ENCODE measurements at places on chromosomes 4 and X. TPM values are rescaled to one million over a fixed set of nuclear protein-coding genes. Genes with fewer than 3 reads are reported as not detected.

SLITRK4 gene
- total RNA-seq, result not detected

DNA sequence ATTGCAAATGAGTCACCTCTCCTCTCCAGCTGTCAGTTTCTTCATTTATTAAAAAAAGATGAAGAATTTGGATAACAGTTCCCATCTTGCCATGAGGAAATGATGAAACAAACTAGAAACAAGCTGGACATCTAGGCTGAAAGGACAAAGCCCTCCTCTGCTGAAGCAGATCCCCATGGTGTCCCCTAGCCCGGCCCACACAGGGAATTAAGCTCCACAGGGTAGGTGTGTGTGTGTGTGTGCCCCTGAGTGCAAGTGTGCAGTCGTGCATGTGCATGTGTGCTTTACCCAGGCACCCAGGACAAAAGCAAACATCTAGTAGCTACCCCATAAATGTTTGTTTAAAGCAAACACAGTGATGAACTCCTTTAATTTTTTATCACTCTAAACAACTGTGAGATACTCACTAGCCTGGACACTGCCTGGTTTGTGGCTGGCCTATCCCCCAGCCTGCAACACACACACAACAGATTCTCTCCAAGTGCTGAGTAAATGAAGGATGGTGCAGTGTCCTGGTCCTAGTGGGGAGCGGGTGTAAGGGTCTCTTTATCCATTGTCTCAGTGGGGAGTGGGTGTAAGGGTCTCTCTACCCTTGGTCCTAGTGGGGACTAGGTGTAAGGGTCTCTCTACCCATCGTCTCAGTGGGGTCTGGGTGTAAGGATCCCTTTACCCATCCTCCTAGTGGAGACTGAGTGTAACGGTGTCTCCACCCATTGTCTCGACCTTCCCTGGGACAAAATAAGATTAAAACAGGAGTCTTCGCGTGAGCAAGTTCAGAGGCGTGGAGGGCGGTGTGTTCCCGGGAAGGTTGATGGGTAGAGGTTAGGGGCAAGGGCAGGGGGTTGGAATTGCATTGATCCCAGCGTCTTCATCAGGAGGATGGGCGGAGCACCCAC, 688 bp upstream of the EVC start:
- peak; percentile 17 for DNase-seq

CISD2 gene
- 26.8 TPM for total RNA-seq

SSX4 gene
- not detected for total RNA-seq

TLR3 gene
- 6.0 TPM for total RNA-seq

CXCL9 gene
- total RNA-seq, result not detected

MAGEB10 gene
- not detected for total RNA-seq

- DNase-seq, result no peak
These were observed 2020.0 kb upstream of the ADGRL3 start for GRCh38 chr4:59180161-59180560.

ZCCHC12 gene
- not detected for total RNA-seq

SH3D19 gene
- 69.3 TPM for total RNA-seq

SPIN4 gene
- total RNA-seq, result 9.5 TPM

GRCh38 chr4:166658585-166658984, 575.7 kb downstream of the SPOCK3 start:
- DNase-seq, result no peak

UBE2K gene
- 105 TPM for total RNA-seq

DNA sequence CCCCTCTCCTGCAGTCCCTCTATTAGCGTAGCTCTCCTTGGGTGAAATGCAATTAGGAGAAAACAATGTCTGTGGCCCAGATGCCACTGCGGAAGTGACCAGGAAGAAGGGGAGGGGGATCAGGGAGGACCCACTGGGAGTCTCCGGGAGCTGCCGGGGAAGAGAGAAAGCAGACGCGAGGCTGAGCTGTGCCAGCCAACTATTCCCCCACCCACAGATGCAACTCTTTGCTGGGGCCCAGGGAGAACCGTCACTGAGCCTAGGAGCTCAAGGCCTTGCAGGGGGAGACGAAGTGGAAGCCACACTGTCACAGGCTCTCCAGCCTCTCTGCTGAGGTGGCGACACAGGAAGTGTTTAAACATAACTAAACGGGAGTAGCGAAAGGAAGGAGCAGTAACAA, 149.2 kb downstream of the BCOR start:
- DNase-seq, result no peak

DNA sequence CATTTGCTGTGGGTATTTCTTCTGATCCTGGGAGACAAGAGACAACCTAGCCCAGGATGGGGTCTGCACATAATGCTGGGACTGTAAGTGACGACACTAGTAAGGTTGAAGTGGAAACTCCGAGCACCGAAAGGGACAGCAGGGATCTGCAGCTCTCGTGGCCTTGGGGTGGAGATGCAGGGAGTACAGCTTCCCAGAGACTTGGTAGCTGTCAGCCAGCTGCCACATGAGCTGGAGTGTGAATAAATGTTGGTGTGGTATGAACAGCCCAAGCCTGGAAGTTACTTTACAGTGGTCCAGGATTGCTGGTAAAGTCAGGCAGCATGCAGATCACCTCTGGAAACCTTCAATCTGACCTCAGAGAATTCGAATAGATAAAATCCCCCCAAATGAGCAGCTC, 97.6 kb downstream of the FAM193A start:
- DNase-seq, result no peak

- no peak for DNase-seq
These were observed 241.2 kb downstream of the BCOR start for GRCh38 chrX:39856472-39857121.

- no peak for DNase-seq
These were observed 15.6 kb downstream of the RPS3A start for GRCh38 chr4:151114986-151115385.

ODAPH gene
- total RNA-seq, result not detected

DNA sequence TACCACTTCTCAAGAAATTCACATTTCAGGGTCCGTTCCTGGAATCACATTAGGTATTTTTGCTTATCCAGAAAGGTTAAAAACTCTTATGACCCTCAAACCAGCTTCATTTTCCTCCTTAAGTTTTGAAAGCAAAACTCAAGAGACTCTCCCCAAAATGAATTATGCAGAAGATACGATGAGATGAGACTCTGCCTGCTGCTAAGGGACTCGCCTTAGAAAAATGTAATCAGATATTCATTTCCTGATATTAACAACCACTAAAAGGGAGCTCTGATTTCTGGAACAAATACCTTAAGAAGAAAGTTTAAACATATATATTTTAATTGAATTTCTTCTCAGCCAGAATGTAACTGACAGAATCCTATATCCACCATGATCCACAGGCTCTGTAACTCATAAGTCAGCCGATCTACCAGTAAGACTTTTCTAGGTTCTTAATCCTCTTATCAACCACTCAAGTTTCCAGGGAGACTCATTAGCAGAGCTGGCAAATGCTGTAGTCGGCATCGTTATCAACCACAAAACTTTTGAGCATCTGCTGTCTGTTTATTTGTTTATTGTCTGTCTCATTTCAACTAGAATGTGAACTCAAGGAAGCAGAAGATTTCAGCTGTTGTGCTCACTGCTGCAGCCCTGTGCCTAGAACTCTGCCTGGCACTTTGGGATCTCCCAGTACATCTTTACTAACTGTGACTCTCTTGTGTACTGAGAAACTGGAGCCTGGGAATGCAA, 112.5 kb downstream of the LDB2 start:
- no peak for DNase-seq

DNA sequence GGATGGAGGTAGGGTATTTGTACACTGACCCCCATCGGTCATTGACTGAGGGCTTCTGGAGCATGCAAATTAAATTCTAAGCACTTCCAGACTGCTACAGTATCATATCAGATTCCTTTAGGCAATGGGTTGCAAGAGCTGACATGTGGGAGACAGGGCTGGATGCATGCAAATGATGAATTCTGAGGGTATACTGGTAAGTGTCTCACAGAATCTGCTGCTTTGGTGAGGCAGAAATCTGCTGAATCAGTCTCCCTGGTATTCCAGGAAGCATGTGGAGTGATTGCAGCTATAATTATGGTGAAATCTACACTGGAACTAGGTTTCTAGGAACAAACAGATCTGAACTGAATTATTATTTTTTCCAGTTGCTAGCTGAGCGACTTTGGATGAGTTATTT, 684.9 kb upstream of the MAGEB2 start:
- DNase-seq, result peak; percentile 42

DNA sequence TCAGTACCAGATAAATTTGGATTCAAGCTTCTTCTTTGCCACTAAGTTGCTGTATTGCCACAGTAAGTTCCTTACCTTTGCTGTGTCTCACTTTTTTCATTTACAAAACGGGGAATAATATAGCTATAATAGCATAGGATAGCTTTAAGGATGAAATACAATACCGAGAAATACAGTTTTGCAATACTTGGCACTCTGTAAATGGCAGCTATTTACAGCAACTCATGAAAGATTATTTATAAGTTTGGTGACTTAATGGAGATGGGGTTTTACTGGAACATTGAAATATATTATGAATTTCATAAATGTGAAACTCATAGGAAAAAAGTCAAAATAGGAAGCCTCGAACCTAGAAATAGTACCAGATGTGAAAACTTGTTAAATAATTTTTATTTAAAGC, 27.6 kb downstream of the ANXA10 start:
- DNase-seq, result no peak

GRCh38 chrX:153830640-153831428, 490 bp upstream of the PDZD4 start:
- DNase-seq, result no peak

RBM46 gene
- total RNA-seq, result 0.50 TPM

DNA sequence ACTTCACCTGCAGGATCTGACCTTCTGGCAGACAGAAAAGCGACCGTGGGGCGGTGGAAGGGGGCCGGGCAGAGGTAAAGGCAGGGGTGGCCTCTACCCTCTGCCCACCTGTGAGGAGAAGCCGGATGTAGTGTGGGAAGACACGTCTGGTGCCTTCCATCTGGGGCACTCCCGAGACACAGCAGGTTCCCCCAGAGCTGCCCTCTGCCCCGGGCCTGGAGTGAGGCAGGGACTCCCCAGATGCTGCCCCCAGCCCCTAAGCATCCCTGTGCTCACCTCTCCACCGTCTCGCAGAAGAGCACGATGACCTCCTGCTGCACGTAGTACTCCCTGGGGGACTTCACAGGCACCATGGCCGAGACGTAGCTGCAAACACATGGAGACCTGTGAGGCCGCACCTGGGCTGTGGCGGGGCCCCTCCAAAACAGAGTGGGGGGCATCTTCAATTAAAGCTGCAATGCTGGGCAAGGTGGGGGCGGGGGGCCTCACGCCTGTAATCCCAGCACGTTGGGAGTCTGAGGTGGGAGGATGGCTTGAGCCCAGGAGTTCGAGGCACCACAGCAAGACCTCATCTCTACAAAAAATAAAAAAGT, 75.3 kb upstream of the MXD4 start:
- DNase-seq, result no peak

DNA sequence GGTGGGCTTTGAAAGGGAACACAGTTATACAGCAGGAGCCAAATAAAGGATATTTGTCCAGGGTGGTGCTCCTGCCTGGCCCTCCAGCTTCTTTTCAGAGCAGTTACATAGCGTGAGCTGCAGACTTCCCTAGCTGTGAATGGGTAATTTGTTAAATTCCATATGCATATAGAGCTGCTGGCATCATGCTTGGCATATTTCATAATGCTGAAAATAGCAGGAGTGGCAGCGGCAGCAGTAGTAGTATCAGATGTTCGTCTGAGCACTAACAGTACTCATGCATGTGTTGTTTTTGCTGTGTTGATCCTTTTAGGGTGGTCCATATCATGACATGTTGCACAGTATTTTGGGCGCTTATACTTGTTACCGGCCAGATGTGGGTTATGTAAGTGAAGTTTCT, 33.6 kb upstream of the TADA2B start:
- no peak for DNase-seq

- DNase-seq, result no peak
These were observed 186.9 kb upstream of the STK26 start for GRCh38 chrX:131836161-131836560.

- DNase-seq, result no peak
These were observed 367.6 kb downstream of the ARHGAP24 start for GRCh38 chr4:85842540-85842939.

Measured in mammary epithelial cell (primary cell).